CD4-positive, alpha-beta T cell treated with Interleukin-15 for 4 hours (primary cell): ENCODE measurements at places on chromosomes 7 and 10.
A peak's percentile ranks its signal among the peaks of the same experiment; 100 is the strongest.

DNA sequence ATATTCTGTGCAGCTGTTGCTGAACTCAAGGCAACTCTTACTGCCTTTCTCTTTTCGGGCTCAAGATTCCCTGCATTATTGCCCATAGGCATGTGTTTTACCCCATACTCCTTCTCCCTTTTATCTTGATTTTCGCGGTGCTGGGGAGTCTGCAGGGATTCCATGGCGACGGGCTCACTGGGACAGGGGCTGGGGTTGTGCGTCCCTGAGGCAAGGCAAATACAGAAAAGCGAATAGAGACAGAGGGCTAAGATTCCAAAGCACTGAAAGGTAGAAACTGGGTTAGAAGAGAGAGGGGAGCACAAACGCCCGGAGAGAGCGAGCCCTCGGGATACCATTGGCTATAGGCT lies 519 bp upstream of the RPP38 start:
- DNase-seq = no peak

DNA sequence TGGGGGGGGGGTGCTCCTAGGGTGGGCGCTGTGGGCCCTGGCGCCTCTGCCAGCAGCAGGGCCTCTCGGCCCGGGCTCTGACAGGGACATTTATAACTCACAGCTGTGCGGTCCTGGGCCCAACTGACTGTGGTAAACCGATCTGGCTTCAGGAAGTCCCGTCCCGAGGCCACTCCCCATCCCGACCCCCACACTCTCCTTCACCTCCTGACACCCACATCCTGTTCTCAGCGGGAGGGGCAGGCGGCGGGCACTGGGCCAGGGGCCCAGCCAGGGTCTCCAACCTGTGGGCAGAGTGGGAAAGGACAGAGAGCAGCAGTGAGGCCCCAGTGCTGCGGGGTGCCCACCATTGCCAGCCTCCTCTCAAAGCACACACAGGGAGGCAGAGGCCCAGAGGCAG lies 69.1 kb downstream of the ZMIZ1 start:
- peak; percentile 34 for DNase-seq

GRCh38 chr7:30330134-30331111 lies 46.0 kb downstream of the ZNRF2 start:
- DNase-seq = peak; percentile 52

DNA sequence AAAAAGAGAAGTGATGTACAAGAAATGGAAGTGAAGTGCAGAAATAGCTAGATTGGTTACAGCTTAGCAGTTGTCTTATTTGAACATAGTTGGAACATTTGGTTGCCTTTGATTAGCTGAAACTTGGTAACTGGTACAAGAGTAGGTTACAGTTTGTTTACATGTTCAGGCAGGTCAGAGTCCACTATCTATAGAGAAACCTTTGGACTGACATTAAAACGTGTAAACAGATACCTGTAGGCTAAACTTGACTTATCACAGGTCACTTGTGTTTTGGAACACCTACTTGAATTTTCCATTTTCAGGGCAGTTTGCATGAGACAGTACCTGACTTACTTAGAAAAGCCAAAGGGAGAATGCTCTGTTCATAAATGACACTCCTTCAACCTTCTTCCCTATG lies 28.5 kb upstream of the CYP2C8 start:
- DNase-seq = no peak

DNA sequence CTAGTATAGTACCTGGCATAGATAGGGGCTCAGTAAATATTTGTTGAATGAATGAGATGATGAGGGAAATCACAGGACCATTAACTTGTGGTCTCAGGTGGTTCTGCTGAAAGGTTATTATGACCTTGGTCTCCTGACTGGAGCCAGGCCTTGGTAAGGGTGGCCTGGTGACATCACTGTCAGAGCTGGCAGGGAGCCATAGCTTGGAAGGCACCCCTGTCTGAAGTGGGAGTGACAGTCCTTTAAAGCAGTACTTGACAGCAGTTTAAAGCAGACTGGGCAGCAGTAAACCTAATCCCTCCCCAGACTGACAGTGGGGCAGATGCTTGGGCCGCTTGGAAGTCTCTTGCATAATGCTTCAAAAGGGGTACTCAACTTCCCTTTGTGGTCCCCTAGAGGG lies 13.4 kb downstream of the DPCD start:
- DNase-seq = no peak

DNA sequence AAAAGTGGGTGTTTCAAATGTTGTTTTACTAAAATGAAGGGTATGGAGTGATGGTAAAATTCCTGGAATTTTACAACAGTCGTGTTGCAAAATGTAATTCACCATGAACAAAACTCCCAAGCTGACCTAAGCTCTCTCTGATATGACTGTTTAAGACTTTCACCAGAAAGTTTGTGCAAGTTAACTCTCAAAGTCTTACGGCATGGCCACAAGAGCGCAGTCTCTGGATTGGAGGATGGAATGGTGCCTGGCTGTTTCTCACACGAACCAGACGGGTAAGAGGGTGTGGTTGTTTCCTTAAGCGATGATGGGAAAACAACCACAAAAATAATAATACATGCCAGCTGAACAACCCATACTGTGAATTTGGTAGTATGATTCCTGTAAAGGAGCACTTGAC lies 662.5 kb downstream of the KCNMA1 start:
- DNase-seq = no peak

DNA sequence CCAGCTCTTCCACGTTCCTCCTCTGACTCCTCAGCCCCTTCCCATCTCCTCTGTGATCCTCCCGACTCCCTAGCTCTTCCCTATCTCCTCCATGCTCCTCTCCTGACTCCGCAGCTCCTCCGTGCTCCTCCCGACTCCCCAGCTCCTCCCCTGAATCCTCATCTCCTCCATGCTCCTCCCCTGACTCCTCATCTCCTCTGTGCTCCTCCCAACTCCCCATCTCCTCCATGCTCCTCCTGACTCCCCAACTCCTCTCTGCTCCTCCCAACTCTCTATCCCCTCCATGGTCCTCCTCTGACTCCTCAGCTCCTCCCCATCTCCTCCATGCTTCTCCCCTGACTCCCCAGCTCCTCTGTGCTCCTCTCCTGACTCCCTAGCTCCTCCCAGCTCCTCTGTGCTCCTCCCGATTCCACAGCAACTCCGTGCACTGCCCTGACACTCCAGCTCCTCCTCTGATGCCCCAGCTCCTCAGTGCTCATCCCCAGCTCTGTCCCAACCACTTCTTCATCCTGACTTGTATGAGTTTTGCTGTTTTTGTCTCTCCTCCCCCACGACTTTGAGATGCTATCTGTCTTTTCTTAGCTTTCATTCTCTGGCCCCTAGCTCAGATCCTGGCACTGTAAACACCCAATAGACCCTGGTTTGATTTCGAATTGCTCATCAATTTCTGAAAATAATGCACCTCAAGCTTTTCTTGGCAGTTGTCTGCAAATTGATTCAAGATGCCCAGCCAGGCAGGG lies 38.3 kb downstream of the OAT start:
- DNase-seq = no peak

DNA sequence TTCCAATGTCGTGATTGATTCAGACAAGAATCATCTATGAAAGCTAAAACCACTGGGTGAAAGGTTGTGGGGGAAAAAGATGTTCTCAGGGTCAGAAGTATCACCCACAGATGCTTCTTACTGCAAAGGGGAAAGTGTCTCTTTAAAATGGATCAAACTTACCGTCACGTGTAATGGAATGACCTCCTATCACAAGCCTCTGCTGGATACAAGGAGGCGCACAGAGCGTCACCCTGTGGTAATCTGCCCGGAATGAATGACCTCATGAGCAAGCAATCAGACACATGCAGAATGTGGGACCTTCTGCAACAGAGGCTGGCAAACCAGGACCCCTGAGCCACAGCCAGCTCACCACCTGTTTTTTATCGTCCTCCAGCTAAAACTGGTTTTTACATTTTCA lies 33.0 kb downstream of the WIPF3 start:
- no peak for DNase-seq
